Left lobe of liver (tissue), 2 donors: ENCODE measurements at places on chromosomes 2 and 18. TPM values are rescaled to one million over a fixed set of nuclear protein-coding genes. Genes with fewer than 3 reads are reported as not detected.
A peak's percentile ranks its signal among the peaks of the same experiment; 100 is the strongest.

AGXT gene
- 1,805 TPM for total RNA-seq

GRCh38 chr18:46718501-46719341 lies 38.1 kb downstream of the ST8SIA5 start:
- no peak for DNase-seq

DNA sequence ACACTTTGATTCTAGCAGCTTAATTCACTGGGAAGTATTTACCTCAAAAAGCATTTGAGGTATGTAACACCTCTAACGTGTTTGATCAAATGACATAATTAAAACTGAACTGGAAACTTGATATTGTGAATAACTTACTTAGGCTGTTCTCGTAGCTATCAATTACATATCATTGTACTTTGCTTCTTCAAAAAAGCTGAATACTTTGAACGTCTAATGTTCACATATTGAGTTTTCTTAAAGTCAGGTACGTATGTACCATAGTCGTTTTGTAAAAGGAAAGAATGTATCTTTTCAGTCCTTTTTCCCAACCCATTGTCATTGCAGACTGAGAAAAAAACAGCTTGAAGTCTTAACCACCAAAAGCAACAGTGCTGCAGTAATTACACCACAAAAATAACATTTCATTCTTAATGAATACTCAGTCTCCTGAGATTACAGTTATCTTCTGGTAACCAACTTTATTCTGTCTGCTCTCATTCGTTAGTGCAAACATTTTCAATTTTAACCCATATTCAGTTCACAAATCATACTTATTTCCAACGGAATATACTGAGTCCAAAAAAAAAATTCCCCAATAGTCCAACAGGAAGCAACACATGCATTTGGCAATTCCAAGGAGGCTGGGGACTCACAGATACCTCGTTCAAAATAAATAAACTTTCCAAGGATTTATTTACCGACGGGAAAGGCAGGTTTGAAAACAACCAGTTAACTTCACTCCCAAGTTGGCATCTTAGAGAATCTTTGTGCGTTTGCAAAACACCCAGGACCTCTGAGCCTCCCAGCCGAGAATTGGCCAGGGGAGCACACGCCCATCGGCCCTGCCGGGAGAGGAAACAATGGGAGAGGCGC lies 1.1 kb downstream of the CHN1 start:
- no peak for DNase-seq

GRCh38 chr2:15145046-15145817 lies 415.9 kb downstream of the NBAS start:
- DNase-seq, result no peak

GRCh38 chr2:157722580-157723234 lies 94.0 kb upstream of the ACVR1C start:
- no peak for DNase-seq

DNA sequence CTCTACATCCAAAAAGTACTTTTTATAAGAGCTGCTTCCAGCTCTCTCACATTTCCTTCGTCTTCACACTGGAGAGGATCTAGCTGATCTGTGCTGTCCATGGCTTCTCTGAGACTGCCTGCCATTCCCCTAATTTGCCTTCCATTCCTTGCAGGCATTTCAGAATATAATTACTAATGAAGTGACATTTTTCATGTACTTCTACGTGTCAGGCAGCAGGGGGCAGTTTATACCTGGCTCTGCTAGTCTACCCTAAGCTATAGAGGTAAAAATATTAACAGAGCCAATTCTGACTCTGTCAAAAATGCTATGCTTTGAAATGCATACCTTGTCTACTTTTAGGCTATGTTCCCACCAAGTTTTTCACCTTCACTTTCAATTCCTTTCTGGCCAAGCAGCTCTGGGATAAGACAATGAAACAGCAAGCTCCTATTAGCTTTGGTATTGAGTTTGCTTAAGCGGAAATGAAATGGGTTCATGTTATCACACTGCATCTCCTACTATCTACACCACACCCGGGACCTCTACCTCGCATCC lies 81.9 kb downstream of the MEP1B start:
- DNase-seq, result no peak

DNA sequence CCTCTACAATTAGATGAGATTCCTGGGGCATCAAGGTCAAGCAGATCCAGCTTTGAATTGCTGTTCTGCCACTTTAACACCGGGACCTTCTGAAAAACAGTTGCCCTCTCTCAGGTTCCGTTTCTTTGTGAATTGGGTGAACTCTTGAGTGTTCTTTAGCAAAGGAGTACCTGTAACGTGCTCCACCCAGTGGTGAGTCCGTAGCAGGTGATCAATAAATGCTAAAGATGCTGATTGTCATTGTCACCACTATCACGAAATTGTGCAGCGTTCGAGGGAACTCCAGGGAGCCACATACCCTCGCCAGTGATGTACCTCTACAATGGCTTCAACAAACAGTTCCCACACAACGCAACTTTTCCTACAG lies 81.9 kb downstream of the TCF7L1 start:
- DNase-seq, result peak; percentile 52

- no peak for DNase-seq
These were observed 23.9 kb upstream of the NCOA1 start for GRCh38 chr2:24466871-24467870.

GRCh38 chr2:237708065-237708398 lies 80.6 kb downstream of the LRRFIP1 start:
- DNase-seq, result no peak

- no peak for DNase-seq
These were observed 47.0 kb downstream of the RRM2 start for GRCh38 chr2:10169581-10169980.

DNA sequence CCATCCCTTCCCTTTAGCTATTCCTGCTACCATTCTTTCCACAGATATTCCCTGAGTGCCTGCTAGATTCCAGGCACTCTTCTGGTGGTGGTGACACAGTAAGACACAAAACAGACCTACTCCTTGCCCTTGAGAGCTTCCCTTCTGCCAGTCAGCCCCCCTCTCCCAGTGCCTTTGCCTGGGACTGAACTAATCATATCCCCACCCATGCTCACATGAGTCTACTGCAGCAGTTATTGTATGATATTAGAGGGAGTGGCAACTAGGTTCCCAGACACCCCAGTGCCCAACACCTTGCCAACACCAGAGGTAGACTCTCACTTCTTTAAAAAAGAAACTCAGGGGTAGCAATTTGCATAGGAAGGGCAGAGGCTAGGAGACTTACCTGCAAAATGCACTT lies 7.2 kb upstream of the LBH start:
- DNase-seq, result peak; percentile 24

RNU2-63P gene
- total RNA-seq, result 1.7 TPM

- DNase-seq, result no peak
These were observed 29.9 kb upstream of the BMPR2 start for GRCh38 chr2:202346180-202346579.

- peak; percentile 39 for DNase-seq
These were observed 74.0 kb downstream of the SLC66A2 start for GRCh38 chr18:79877163-79878091.

C2orf78 gene
- total RNA-seq, result not detected

- DNase-seq, result no peak
These were observed 49.9 kb upstream of the RTN4 start for GRCh38 chr2:55099878-55100820.

GRCh38 chr2:125479143-125479636 lies 1176.8 kb upstream of the GYPC start:
- no peak for DNase-seq

DNA sequence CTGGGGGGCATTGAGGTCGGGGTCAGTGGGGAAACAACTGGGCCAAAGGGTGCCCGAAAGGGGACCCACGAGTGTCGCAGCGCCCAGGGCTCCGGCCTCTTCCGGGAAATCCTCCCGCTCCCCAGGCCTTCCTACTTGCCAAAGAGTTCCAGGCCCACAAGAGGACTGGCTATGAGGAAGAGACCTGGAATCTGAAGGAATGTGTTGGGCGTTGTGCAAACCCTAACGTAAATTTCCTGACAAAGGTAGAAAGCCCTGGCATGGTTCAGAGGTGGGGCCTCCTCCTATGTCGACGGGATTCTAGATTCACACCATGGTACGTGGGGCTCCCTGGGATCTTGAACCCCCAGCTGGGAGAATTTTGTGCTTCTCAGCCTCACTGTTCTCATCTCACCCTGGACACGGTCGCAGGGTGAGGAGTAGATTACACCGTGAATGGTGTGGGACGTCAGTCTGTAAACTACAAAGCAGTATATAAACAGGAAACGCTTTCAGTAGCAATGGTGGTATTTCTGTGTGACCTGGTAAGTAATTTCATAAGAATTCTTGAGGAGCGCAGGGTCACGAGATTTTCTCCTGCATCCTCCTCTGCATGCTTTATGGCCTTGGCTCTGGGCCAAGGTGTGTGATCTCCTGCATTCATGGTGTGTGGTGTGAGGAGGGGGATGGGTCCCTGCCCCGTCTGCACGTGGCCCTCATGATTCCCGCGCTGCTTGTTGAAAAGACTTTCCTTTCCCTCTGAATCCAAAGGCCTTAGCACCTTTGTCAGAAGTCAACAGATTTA lies 868 bp downstream of the HSBP1L1 start:
- DNase-seq, result peak; percentile 57

DNA sequence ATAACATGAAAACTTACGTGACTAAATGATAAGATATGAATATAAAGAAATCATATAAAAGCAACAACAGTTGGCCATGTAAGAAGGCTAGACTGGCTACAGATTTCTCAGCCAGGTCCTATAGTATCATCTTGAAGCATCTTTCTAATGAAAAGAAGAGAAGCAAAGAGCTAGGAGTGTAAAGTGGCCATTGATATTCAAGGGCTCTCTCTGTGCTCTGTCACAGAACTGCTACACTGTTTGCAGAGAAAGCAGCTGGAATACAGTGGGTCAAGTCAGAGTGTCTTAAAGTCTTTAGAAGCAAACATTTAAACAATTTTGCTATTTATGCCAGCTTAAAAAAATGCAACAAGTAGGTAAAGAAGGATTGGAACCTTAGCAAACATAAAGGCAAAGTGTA lies 118.8 kb downstream of the SCN9A start:
- no peak for DNase-seq

DNA sequence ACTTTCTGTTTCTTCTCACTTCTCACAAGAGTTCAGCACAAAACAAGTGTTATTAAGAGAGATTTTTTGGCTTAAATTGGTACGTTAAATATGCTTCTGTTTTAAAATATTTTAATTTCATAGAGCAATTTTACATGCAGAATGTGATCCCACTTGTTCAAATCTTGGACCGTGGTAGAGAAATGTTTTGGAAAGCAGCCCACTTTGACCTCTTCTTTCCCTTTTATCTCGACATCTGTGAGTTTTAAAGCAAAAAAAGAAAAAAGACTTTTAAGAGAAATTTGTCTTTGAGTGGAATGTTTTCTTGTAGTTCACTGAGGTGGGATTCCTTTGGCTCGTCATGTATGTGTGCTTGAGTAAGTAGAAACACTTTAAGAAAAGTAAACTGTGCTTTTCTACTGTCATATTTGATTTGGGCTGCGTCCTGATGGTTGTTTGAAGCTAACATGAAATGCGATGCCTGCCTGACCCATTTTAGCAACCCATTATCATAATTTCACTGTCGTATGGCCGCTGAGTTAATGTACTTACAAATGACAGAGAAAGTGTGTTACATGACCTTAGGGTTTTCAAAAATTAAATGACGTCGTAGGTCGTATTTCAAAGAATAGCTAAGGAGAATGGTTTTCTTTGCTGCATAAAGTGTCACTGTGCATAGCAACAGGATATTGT lies 54.5 kb downstream of the TSHZ1 start:
- DNase-seq, result no peak
